ENCODE measurements at places on chromosomes 4 and X.

DNA sequence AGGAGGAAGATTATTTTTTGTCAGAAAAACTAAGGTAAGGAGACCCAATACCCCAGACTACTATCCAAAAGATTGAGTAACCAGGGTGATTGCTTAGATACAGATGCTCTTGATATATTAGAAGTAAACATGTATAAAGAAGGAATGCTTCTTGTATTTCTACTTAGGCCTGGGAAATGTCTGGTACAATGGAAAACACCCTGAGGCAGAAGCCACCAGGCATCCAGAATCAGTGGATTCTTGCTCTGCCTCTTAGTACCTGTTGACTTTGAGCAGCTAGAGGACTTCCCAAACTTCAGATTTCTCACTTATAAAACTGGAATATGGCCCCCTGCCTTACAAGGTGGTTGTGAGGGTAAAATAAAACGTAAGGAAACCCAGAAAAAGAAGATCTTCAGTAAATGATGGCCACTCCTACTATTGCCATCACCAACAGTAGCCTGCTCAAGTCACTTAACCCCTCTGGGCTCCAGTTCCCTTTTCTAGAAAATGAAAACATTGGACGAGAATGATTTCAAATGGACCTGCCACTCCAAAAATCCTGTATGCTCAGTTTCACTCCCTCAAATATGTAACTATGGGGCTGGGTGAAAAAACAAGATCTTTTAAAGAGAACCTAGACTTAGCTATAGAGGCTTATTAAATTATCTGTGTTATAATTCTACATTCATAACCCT, 56.6 kb downstream of the AMELX start:
- DNase-seq: no peak

DNA sequence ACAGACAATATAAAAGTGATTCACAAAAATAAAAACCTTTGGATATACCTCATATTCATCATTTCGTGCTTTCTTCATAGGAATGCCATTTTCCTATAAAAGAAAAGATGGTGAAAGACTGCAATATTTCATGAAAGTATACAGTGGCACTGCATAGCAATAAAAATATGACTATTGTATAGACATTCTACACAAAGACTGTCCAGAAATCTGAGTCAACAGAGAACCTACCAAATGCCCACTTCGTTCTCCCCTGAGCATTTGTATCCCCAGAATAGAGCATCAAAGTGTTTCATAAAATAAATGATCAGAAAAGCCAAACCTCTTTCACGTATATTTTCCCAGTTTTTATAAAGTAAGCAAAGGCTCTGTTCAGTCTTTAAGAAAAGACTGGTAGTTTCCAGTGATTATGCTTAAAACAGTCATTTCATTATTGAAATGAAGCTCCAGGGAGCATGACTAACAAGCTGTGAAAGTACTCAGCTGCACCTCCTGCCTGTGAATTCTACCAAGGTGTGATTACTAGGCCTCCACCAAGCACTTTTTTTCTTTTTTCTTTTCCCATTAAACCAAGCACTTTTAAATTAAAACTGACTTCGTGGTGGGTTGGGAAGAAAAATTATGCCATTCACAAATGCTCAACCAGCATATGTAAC, 20.2 kb downstream of the PPA2 start:
- DNase-seq: no peak

DNA sequence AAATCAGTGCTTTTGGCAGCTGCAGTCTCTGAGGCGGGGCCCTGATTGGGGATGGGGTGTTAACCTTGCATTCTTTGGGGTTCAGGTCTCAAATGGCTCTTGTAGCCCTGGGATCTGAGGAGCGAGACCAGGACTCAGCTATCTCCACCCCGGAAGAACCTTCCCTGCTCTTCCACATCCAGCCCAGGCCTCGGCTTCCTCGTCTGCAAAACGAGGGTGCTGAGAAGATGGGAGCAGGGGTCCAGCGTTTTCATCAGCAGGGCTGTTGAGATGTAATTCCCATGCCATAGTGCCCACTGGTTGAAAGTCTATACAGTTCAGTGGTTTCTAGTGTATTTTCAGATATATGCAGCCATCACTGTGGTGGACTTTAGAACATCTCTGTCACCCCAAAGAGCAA, 34.6 kb upstream of the WFS1 start:
- no peak for DNase-seq

DNA sequence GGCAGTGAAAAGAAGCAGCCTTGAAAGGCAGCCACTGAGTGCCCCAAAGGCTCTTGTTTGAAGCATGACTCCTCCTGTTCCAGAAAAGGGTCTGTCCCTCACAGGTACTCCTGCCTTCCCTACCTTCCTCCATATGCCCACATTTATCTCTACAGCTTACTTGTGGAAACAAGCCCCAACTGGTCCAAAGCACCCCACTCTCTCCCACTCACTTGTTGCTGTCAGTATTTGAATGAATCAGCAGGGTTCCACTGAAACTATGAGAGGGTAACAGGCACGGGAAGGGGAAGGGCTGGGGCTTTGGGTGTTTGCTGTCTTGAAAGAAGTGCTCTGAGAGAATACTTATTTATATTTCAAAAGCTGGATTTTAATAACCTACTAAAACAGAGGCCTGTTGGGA, 34.9 kb downstream of the GPR143 start:
- no peak for DNase-seq

- DNase-seq: no peak
Observed at GRCh38 chrX:67780694-67781109, 236.9 kb downstream of the AR start.

GRCh38 chr4:37430718-37431416, 186.3 kb downstream of the NWD2 start:
- no peak for DNase-seq

DNA sequence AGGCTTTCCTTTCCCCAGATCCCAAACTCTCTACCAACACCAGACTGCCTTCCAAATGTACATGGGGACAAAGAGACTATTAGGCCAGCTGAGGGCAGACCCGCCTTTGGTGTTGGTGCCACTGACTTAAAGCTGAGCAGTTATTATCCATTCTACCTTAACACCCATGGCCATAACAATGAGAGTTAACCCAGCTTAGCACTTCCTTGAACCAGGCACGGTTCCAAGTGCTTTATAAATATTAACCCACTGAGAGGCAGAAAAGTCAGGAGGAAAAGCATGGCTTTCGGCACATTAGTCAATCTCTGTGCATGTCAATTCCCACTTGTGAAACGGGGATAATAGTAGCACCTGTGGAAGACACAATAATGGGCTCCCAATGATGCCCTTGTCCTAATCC, 243.1 kb upstream of the ANXA3 start:
- DNase-seq: no peak

DNA sequence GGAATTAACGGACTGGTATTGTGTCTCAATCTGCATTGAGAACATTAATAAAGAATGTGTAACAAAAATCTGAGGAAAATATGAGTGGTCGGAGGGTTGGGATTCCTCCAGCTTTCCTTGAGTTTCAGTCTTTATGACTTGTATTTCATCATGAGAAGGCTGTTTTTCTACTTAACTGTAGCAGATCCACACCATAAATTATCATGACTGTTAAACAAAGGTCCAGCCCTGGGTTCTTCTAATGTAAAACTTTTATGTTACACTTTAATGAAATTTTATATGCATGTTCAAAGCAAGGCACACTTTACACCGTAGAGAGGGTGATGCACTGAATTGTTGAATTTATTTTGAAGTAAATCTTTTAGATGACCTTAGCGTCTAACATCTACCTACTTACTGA, 7.0 kb downstream of the AFF2 start:
- DNase-seq: no peak

- DNase-seq: no peak
Observed at GRCh38 chrX:85569096-85569495, 189.6 kb upstream of the POF1B start.

DNA sequence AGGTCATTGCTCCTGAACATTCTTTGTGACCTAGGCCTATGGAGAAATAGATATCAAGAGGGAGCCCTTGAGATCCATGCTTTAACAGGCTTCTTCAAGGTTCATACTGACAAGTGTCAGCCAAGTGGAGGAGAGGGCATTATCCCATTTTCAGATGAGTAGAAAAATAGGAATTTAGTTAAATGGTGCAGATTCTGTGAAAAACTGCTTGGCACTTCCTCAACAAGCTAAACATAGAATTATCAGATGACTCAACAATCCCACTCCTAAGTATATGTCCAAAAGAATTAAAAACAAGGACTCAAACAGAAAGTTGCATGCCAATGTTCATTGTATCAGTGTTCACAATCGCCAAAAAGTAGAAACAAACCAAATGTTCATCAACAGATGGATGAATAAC, 43.8 kb upstream of the KCNIP4 start:
- no peak for DNase-seq

- no peak for DNase-seq
Observed at GRCh38 chrX:95346856-95347255, 1337.8 kb upstream of the DIAPH2 start.

GRCh38 chrX:79117078-79117477, 27.4 kb upstream of the GPR174 start:
- DNase-seq: no peak

GRCh38 chr4:4876945-4877661, 17.6 kb downstream of the MSX1 start:
- DNase-seq: no peak

DNA sequence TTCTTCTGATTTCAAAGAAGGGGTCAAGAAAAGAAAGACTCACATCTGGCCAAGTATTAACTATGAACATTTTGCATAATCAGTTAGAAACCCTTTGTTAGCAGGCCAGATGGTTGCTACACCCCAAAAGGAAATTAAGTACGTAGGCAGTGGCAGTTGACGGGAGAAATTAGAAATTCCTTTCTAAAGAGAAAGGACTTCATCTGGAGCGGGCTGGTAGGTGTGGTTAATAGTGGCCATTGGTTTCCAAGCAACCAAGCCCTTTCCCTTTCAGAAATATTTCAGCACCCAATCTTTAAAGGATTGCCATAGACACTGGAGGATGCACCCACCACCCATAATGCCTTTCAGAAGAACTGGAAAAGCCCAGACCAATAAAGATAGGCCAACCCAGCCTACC, 235.7 kb upstream of the LDB2 start:
- DNase-seq: no peak

DNA sequence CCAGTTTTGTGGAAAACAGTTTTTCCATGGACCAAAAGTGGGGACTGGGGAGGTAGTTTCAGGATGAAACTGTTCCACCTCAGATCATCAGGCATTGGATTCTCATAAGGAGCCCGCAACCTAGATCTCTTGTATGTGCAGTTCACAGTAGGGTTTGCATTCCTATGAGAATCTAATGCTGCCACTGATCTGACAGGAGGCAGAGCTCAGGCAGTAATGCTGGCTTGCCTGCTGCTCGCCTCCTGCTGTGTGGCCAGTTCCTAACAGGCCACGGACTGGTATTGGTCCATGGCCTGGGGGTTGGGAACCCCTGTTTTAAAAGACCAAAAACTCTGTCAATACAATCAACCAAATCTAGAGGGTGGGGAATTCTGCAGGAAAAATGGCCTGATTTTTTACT, 100.0 kb upstream of the EOLA2 start:
- DNase-seq: no peak

DNA sequence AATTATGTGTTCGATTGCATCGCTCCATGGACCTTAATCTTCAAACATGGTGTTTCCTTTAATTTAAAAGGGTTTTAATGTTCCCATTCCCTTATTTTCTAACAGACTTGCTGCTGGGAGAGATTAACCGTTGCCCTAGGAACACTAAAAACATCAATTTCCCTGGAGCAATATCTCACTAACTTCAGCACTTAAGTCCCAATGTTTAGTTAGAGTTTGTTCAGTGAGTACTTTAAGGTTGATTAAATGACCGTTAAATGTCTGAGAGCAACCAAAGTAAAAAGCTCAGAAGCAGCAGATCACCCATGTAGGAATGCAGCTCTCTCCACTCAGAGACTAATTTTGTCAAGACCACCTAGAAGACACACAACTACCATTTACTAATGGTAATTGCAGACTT, 111.2 kb upstream of the PDE5A start:
- DNase-seq: no peak

- no peak for DNase-seq
Observed at GRCh38 chrX:121365572-121366161, 318.3 kb downstream of the GLUD2 start.

DNA sequence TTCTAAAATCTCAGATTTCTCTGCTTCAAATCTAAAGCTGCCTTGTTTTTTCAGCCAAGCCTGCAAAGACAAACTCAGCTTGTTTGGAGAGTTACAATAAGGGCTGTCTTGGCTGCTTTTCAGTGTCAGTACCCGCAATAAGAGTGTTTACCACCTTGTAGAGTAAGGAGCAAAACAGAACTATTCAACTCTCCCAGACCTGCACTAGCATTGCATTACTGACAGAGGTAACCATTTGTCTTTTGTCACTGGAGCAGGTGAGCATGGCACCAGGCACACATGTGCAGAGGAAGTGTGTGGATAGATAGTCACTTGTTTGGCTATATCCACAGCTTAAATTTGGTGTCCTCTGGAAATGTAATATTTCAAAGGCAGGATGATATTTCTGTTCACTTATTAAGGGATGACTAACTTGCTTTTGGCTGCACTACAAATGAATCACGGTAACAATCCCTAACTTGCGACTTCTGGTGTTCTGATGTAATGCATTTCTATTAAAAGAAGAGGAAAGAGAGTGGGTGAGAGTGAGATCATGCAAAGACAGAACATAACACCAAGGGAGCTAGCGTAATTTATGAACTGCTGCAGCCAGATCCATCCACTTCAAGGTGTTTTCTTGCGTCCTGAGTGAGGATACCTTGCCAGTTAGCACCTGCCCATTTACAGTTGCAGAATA, 38.6 kb downstream of the PTCHD1 start:
- DNase-seq: no peak

GRCh38 chrX:83845397-83845796, 15.5 kb upstream of the CYLC1 start:
- no peak for DNase-seq

DNA sequence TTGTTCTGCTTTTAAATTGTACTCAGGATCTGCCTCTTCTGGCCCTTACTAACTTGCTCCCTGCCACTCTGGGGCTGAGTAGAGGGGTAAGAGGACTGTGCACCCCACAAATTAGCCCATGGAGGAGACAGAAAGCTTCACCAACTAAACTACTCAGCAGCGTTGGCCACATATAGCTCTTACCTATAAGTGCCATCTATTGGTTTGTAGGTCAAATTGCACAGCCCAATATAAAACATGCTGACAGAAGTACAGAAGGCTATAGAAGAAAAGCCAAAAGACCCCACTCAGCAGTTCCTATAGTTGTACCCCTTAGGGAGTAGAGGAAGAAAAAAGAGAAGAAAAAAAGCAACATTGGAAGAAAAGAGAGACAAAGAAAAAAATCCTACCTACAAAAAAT, 341.2 kb upstream of the FMR1 start:
- no peak for DNase-seq
